ENCODE measurements at places on chromosomes 2 and 18.

GRCh38 chr2:240284503-240285259 lies 144.2 kb upstream of the OTOS start:
- DNase-seq, result no peak

- DNase-seq, result no peak
Observed at GRCh38 chr2:10385501-10385900, 62.6 kb downstream of the ODC1 start.

GRCh38 chr2:33521791-33522281 lies 45.4 kb downstream of the RASGRP3 start:
- DNase-seq, result no peak

DNA sequence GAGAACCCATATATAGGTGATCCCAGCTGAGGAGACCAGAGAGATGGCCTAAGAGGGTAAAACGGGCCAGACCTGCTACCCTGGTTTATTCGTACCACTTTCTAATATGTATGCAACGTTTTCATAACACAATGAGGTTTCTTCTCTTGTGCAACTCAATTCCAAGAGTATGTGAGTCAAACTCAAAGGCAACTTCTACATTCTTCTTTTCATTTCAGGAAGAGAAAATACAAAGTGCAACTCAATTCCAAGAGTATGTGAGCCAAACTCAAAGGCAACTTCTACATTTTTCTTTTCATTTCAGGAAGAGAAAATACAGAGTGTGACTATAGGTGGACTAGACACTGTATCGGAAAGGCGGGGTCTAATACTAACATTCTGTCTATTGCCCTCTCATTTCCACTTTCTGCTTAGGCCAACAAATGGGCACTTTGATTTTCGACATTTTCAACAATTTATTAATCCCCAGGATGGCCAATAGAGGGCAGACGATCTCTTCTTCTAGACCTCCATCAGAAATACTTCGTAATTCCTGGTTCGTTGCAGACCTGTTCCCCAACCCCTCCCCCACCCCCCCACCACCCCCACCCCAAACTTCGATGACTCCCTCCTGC lies 3.7 kb upstream of the CRIM1 start:
- DNase-seq, result no peak
